ENCODE measurements at places on chromosomes 4 and X.

DNA sequence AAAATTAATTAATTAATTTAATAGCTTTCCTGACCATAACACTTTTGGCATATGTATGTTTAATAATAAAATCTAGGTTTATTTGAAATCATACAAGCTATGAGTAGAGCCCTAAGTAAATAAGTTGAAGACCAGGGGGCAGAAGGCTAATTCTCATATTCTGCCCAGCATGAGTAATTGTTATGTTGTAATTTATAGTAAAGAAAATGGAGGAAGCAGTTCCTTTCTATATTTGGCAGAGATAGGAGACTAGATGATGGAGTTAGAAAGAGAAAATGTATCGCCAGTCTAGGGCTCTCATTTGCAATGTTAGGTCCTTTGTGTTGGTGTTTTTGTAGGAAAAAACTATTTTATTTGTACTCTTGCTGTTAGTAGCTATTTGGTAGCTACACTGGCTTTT is 89.1 kb downstream of the FNIP2 start:
- no peak for DNase-seq
- H3K4me3 ChIP-seq = no peak overlapping the region
- no peaks in the 10 kb centered on the region for H3K4me1 ChIP-seq
- H3K27ac ChIP-seq = no peak overlapping the region
- H3K27me3 ChIP-seq = no peaks in the 10 kb centered on the region
- peaks cover 38% of the 10 kb centered on the region for H3K36me3 ChIP-seq

DNA sequence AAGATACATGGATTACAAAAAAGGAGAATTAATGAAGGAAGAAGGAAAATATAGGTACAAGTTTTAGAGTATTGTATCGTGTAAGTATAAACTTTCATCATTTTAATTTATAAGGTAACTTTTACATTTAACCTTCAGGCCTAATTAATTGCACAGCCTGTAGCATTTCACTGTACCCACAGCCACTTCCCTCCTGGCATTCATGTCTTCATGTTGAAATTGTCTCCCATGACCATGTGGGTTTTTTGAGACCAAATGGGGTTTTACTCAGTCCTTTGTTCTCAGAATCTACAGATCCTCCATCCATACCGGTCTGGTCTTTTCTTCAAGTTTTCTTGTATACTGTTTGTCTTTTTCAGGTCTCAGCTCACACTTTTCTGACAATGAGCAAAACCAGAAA is 194.3 kb upstream of the CLNK start:
- H3K27me3 ChIP-seq = no peaks in the 10 kb centered on the region
- no peaks in the 10 kb centered on the region for H3K36me3 ChIP-seq
- no peak for DNase-seq

DNA sequence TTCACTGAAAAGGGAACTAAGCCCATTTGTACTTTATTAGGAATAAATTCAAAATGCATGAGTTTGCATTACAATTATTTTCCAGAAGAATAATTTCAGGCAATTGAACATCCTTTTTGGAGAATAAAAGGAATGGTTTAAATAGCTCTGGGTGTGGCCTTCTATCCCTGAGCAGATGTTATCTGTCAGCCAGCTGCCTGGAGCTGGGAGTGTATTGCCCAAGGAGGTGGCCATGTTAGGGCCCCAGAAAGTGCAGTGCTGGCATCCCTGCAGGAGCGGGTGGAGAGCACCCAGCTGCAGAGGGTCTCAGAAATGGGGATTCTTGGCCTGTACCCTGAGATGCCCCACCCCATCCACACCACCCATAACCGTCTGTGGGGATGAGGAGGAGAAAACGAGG is 21.6 kb upstream of the VEGFD start:
- no peak overlapping the region for H3K4me3 ChIP-seq
- peaks cover 8% of the 10 kb centered on the region for H3K4me1 ChIP-seq
- H3K27ac ChIP-seq = no peak overlapping the region

DNA sequence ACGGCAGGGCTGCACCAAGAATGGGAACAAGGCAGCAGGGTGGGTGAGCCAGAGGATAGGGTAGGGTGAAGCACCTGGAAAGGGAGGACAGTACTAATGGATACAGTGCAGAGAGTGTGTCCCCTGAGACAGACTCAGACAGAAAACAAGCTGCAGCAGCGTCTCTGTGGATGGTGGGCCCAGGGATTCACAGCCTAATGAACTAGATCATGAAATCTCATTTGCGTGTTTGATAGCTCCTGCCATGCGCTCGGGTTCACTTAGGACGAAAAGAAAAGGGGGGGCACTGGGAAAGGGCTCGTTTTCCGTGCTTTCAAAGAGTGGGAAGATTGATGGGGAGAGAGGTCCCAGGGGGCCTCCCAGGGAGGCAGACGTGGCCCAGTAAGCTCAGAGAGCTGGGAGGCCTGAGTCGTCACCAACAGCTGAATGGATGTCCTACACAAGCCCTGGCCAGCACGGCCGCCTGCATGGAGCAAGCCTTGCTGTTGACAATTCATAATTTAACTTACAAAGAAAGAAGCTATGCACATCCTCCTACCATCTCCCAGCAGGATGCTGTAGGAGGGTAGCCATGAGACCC is 446.9 kb downstream of the BCOR start:
- no peaks in the 10 kb centered on the region for H3K36me3 ChIP-seq
- DNase-seq = no peak
- H3K4me3 ChIP-seq = no peak overlapping the region

DNA sequence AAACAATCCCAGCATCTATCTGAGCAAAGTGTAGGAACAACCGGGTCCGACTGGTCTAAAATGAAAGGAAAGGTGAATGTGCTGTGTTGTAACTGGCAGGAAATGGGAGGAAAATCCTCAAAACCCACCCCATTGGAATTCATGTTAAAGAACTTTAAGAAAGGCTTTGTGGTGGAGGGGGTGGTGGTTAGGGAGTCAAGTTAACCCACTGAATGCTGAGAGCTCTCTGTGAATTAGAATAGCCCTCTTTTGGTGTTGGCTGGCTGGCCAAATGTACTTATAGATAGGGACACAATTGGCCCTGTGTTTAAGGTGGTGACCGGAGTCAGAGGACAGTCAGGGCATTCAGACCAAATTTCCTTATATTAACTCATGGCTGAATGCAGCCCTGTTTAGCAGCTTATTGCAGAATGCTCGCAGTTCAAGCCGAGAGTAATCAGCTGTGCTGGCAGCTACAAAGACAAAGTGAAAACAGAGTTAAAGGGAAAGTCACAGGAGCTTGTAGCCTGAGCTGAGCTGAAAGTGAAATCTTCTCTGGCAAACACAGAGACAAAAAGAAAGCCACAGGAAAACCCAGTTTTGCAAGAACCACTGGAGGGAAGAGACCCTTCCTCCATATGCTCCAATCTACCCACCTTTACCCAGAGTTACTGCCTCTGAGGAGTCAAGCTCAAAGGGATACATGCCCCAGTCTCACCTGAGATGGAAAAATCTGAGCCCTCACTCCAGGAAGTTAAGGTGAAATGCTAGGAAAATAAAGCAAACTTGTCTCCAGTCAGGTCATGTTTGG is 38.5 kb upstream of the UGT2B7 start:
- no peak overlapping the region for H3K4me3 ChIP-seq
- no peaks in the 10 kb centered on the region for H3K27me3 ChIP-seq
- no peaks in the 10 kb centered on the region for H3K36me3 ChIP-seq
- no peak for DNase-seq
- peak overlapping the region; percentile 24 for H3K27ac ChIP-seq
- H3K4me1 ChIP-seq = no peaks in the 10 kb centered on the region

DNA sequence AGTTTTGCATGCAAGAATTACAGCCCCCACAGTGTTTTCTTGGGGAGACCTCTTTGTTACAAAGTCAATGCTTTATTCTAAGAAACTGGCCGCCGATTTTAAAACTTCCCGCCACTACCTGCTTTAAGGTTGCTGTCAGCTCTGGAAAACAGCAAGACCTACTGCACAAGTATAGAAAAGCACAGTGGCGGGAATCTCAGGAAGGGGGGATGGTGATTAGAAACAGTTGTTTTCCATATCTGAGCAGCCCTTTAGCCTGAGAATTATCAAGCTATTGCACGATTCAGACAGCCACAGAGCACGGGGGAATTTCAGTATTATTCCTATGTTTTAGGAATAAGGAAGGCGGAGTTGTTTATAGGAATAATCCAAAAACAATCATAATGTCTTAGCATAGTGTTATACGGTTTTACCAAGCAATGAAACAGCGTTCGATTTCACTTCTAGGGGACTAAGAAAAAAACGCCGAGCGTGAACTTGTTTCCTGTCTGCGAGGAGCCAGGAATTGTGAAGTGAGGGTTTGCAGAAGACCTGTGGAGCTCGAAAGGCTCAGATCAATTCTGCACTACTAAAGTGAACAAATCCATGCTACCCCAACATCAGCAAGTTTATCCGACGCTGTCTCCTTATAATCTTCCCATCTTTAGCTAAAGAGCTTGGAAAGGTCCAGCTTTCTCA is 81.3 kb downstream of the HMGN5 start:
- DNase-seq = no peak
- peaks cover 4% of the 10 kb centered on the region for H3K4me1 ChIP-seq
- no peaks in the 10 kb centered on the region for H3K27me3 ChIP-seq
- H3K27ac ChIP-seq = no peak overlapping the region
- H3K4me3 ChIP-seq = peak overlapping the region; percentile 60

- no peaks in the 10 kb centered on the region for H3K27me3 ChIP-seq
- H3K4me1 ChIP-seq = no peaks in the 10 kb centered on the region
- DNase-seq = no peak
- no peak overlapping the region for H3K27ac ChIP-seq
Measured at GRCh38 chr4:148415500-148415899, 26.7 kb downstream of the NR3C2 start.

DNA sequence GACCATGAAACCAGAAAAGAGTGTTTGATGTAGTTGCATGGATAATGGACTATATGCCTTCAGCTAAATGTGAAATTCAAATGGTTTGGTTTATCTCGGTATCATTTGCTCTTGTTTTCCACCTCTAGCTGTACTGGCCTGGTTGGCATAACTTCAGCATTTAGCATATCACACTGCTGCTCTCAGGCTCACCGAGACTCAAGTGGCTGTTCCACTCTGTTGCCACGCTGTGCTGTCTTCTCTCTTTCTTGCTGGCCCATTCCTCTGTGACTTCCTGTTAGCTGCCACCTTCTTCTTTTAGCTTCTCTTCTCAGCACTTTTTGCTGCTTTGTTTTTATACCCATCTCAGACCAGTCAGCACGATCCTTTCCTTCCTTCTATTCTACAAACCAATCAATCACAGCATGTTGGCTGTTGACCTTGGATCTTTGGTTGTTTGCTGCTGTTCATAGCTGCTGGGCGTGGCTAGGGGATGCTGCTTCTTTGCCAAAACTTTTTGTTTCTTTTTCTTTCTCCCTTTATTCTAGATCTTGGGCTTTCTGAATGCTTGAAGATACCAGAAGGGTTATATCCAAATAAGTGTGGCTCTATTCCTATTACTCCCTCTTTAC is 24.0 kb downstream of the INTS6L start:
- H3K27ac ChIP-seq = no peak overlapping the region
- H3K4me3 ChIP-seq = no peak overlapping the region
- no peak for DNase-seq
- H3K4me1 ChIP-seq = no peaks in the 10 kb centered on the region
- H3K36me3 ChIP-seq = no peaks in the 10 kb centered on the region

DNA sequence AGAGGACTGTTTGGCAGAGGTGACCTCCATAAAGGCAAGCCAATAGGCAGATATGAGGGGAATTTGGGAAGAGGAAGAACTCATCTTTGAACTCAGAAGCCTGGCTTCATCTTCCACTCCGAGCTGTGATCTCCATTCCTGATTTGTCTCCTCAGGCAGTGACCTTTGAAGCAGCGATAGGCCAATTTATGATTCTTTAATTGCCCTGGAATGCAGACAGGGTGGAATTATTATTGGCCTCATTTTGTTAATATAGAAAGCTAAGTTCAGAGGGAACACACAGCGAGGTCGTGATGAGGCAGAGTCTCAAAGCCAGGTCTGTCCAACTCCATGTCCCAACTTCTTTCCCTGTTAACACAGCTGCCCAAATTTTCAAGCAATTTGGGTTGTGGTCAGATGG is 16.9 kb downstream of the RTL5 start:
- no peaks in the 10 kb centered on the region for H3K36me3 ChIP-seq
- H3K4me1 ChIP-seq = no peaks in the 10 kb centered on the region
- DNase-seq = no peak
- H3K4me3 ChIP-seq = no peak overlapping the region
- H3K27me3 ChIP-seq = no peaks in the 10 kb centered on the region
- no peak overlapping the region for H3K27ac ChIP-seq

- H3K4me1 ChIP-seq = no peaks in the 10 kb centered on the region
- no peaks in the 10 kb centered on the region for H3K27me3 ChIP-seq
Measured at GRCh38 chrX:108165383-108166111, 74.0 kb downstream of the ATG4A start.

Measured in suprapubic skin (tissue), 4 donors.